AG08395 (cell line): ENCODE measurements at places on chromosomes 16 and 17.

DNA sequence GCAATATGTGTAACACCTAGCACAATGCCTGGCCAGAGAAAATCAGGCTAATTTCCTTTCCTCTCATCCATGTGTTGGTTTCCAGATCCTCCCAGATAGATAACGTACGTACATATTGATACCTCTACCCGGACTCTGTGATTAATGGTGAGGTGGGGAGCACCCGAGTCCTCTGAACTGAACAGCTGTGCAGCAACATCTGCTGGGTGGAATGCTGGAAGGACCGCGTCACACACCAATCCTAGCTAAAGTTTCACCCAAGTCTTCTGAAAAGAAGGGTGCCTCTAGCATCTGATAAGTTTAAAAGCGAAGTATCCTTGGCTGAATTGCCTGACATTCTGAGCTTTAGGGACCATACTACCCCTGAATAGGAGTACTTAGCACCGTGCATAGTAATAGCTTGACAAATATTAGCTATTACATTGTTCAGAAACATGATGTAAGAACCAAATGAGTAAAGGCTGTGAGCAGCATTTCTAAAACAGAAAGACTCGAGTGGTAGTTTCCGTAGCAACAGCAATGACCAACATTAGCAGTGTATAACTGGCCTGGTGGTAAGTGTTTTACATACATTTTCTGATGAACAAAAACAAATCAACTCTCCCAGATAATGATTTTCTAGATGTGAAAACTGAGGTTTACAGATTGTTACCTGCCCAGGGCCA is 91.4 kb downstream of the SYCE1L start:
- no peak for DNase-seq

DNA sequence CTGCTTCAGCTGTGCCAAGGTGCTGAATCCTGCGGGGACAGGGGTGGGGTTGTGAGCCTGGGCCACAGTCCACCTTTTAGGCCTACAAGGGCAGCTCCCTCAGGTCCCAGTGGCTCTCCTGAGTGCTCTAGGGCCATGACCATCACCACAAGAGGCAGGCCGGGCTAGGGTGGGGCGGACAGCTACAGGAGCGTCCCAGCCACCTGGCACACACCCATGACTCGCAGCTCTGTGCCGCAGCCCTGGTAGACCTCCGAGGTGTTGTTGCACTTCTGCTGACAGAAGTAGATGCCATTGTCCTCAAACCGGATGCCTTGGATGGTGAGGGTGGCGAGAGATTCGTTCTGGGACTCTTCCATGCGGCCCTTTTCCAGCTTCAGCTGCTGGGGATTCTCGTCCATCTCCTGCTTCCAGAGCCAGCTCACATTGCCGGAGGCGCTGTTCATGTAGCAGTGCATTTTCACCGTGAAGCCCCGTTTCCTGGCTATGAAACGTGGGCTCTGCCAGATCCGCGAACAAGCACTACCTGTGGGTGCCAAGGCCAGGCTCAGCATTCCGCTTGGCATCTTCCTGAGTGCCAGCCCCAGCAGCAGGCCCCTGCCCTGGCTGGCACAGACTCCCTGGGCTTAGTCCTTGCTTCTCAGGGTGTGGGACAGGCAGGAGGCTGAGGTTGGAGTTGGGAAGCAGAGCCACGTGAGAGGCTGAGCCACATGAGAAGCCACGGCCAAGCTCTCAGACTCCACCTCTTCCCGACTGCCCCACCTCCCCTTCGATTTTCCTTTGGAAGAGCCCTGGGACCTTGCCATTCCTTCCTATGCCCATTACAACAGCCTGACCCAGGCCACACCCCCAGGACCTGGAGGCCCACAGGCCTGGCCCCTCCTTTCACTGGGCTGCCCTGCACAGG is 2.0 kb downstream of the CD79B start:
- DNase-seq, result no peak

DNA sequence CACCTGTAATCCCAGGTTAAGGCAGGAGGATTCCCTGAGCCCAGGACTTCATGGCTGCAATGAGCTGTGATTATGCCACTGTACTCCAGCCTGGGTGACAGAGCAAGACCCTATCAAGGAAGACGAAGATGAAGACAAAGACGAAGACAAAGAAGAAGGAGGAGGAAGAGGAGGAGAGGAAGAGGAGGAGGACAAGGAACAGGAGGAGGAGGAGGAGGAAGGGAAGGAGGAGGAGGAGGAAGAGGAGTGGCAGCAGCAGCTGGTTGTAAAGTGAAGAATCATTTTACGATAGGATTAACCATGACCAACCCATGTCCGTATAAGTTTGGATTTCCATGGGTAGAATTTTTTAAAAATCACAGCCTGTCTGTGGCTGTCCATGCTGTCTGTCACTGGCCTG is 316.8 kb upstream of the TNRC6C start:
- DNase-seq, result no peak

GRCh38 chr16:84603140-84603816 is 14.6 kb downstream of the COTL1 start:
- peak; percentile 95 for DNase-seq

- DNase-seq, result no peak
These were observed 6.0 kb downstream of the TOM1L1 start for GRCh38 chr17:54906683-54907082.

DNA sequence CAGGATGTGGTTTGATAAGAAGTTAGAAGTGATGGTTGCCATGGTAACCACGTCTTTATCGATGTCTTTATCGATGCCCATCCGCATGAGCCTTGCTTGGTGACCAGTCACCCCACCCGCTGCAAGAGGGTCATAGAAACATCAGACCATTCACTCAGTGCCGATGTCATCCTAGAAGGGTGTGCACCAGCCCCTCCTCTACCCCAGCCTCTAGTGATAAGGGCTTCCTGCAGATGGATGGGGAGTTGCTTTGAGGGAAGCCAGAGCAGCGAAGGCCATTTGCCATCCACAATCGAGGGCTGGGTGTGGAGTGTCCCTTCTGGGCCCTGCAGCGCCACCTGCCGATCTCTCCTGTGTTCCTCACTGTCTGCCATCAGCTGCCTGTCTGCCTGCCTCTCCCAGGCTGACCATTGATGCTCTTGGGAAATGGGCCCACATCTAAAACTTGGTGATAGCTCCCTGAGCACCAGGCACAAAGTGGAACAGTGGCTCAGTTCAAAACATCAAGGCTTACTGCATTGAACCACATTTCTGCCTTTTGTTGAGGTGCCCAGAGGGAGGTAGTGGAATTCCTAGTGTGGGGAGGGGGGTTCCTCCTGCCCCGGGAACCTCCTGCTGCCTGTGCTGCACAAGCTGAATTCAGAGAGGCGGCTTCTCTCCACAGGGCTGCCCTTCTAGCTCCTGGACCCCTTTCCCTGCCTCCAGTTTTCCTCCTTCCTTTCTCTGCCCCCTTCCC is 8.9 kb downstream of the CALB2 start:
- DNase-seq, result peak; percentile 60

GRCh38 chr16:24140730-24141129 is 115.4 kb upstream of the CACNG3 start:
- DNase-seq, result no peak

- no peak for DNase-seq
These were observed 37.9 kb downstream of the IRF8 start for GRCh38 chr16:85936816-85937215.

DNA sequence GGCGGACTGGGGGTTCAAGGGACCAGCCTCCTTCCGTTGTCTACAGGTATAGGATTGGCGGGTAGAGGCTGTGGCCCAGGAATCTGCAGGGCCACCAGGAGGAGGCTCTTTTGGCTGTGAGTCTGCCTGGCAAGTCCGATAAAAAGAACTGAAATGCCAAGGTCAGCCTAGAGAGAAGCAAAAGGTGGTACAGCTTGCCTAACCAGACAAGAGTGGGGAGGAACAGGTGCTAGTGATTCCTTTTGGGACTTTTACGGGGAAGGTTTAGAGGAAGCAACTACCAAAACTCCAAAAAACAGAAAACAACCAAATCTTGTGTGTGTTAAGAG is 5.6 kb upstream of the EVPL start:
- DNase-seq, result no peak

DNA sequence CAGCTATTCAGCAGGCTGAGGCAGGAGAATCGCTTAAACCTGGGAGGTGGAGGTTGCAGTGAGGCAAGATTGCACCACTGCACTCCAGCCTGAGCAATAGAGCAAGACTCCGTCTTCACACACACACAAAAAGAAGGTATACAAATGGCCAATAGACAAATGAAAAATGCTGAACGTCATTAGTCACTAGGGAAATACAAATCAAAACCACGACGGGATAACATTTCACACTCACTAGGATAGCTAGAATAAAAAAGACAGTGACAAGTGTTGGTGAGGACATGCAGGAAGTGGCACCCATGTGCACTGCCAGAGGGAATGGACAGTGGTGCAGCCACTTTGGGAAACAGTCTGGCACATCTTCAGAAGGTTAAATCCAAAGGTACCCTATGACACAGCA is 172.9 kb downstream of the FTO start:
- DNase-seq, result no peak

DNA sequence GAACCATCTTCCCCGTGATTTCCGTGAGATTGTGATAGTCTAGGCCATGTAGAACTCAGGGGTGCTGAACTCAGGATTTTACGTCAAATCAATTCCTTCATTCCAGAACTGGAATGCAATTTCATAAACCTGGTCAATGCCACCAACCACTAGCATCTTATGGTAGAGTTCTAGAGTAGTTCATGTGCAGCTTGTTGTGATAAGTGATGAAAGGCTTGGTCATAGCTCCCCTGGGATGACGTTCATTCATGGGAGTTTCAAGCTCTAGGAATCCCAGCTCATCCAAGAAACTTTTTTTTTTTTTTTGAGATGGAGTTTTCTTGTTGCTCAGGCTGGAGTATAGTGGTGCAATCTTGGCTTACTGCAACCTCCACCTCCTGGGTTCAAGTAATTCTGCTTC is 3.7 kb upstream of the DPEP2 start:
- DNase-seq, result no peak

DNA sequence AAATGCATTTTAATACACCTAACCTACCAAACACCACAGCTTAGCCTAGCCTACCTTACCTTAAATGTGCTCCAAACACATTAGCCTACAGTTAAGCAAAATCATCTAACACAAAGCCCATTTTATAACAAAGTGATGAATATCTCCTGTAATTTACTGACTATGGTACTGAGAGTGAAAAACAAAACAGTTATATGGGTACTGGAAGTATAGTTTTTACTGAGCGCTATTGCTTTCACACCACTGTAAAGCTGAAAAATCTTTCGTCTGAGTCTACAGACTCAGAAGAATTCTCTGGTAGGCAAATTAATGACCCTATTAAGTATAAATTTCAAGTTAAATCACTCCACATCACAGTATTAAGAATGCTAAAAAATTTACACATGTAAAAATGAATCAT is 3.5 kb downstream of the GRB2 start:
- DNase-seq, result no peak

- DNase-seq, result no peak
These were observed 94.9 kb downstream of the CACNG1 start for GRCh38 chr17:67139289-67139688.

GRCh38 chr16:81560979-81561657 is 116.5 kb downstream of the CMIP start:
- no peak for DNase-seq

- no peak for DNase-seq
These were observed 72.2 kb upstream of the BRD7 start for GRCh38 chr16:50440991-50441390.

- no peak for DNase-seq
These were observed 155.8 kb upstream of the SDK2 start for GRCh38 chr17:73799781-73800627.

- DNase-seq, result no peak
These were observed 80.9 kb downstream of the GOSR1 start for GRCh38 chr17:30557916-30558685.

- DNase-seq, result no peak
These were observed 36.2 kb downstream of the RGS9 start for GRCh38 chr17:65173284-65173793.

- DNase-seq, result peak; percentile 53
These were observed 4.8 kb upstream of the KRT36 start for GRCh38 chr17:41494524-41494923.

DNA sequence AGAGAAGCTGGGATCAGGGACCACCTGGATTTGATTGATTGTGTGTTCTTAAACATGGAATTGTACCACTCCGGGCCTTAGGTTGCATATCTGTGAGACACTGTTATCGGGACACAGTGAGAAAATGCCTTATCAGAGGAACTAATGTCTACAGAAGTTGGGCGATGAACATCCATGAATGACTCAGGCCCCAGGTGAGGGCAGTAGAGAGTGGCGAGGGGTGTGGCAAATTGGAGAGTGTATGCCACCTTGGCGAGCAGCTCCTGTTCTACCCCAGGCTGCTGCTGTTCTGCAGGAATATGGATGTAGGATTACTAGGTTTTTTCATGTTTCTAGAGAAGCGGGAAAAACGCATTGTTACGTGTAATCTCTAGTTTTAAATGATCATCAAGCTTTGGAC is 38.8 kb downstream of the CLEC16A start:
- no peak for DNase-seq

DNA sequence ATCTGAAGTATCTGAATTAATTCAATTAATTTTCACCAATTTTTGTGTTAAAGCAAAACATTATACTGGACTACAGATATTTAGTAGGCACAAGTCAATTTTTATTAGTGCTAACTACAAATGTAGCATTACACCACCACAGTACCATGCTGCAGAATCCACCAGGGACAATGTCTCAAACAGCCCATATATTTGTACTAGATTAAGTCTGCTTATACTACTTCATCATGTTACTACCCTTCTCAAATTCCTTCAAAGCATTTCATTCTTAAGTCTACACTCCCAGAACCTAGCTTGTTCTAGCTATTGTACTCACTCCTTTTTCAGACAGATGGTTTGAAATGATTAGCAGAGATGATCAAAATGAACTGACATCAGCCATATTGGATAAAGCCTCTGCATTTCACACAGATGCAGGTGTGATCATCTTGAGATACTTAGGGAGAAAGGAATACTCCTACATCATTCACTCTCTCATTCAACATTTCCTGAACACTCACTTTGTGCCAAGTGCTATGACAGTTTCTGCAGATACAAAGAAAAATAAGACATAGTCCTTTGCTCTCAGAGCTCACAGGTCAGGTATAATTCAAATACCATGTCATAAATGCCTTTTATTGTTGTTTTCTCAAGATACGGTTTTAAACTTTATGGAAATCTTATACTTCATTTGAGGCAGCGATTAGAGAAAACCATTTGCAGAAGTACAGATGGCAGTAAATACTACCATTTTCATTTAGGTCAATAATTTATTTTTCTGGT is 47.7 kb downstream of the SMURF2 start:
- DNase-seq, result no peak

DNA sequence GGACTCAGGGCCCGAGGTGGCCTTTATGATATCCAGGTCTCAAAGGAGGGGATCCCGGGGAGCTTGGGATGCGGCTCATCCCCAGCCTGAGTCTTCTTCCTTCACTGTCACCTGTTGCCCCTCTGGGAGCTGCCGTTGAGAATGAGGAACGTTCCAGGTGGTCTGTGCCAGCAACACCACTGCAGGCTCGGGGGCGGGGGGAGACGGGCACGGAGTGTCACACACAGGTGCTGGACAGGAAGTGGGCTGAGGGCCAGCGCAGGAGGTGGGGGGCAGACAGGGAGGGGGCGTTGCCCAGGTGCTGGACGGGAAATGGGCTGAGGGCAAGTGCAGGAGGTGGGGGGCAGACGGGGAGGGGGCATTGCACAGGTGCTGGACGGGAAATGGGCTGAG is 28.2 kb downstream of the METRNL start:
- DNase-seq, result no peak

- DNase-seq, result no peak
These were observed 68.7 kb downstream of the BANP start for GRCh38 chr16:88019821-88020515.

GRCh38 chr17:7688808-7689316 is 585 bp downstream of the WRAP53 start:
- DNase-seq, result no peak
